ENCODE measurements at places on chromosomes 7 and 10.

DNA sequence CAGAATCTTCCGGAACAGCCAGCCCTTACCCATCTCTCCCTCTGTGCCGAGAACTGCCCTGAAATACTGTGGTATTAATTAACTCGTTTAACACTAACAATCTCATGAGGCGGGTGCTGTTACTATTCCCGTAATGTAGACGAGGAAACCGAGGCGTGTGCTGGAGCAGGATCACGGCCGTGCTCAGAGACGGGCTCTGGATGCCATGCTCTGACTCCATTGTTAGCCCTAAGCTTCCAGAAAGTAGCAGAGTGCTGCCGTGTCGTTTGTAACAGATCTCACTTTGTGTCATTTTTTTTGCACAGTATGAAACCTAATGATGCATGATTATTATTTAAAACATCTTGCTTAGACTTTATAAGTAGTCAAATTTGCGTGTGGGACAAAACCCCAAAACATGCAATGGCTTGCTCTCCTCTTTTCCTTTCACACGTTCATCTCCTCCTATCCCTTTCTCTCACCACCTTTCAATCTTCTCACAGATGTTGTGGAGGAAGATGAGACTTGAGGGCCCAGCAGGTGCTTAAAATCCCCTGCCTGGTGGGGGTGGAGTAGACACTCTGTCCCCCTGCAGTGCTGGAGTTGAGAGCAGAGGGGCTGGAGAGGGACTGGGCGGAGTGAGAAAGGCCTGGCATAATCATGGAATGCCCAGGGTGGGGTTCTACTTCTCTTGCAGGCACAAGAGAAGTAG is 482 bp upstream of the ACTR3C start:
- no peak for DNase-seq

- DNase-seq, result peak; percentile 90
Observed at GRCh38 chr7:66150471-66150870, 35.8 kb downstream of the CRCP start.

DNA sequence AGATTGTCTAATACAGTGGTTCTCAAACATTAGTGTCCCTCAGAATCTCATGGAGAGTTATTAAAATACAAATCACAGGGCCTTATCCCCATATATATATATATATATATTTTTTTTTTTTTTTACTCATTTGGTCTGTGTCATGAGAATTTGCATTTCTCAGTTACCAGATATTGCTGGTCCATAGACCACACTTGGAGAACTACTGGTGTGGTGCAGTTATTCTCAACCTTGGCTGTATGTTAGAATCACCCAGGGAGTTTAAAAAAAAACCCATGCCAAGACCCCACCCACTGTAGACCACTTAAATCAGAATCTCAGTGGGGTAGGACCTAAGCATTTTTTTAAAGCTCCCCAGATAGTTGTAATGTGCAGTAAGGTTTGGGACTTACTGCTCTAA is 179.9 kb downstream of the AUTS2 start:
- DNase-seq, result no peak

DNA sequence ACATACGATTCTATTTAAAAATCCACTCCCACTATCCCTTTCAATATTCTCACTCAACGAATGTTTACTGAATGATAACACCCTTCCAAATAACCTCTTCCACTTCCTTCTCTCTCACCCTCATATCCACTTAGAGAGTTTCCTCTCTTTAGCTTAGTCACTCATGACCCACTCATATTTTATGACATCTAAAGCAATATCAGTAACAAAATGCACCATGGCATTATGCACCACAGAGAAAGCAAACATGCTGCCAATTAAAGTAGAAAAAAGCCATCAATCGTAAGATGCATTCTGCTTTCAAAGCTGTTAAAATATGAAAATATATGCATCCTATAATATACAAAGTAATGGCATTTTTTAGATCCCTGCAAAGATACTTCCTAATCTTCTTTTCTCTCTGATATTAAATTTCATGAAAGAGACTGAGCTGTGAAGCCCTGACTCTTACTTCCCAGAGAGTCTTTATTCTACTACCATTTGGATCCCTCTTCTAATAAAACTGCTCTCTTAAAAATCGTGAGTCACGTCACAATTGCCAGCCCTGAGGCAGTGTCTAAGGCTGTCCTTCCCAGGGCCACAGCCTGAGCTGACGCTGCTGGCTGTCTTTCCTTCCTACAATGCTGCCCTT is 283.0 kb upstream of the KLF6 start:
- no peak for DNase-seq

GRCh38 chr10:33132626-33133025 is 174.6 kb upstream of the ITGB1 start:
- no peak for DNase-seq

DNA sequence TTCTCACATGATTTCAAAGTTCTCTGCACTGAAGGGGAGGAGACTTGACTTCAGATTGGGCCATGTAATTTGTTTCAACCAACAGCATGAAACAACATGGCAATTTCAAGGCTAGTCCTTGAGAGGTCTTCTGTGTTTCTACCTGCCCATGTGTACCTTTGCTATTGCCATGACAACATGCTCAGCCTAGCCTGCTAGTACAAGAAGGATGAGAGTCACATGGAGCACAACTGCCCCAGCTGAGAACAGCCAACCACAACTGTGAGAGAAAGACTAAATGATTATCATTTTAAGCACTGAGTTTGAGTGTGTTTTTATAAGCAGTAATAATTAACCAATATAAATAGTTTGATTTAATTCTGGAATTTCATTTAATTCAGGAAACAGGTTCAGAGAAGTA is 41.9 kb downstream of the ANKMY2 start:
- DNase-seq, result no peak

- DNase-seq, result peak; percentile 72
Observed at GRCh38 chr10:102352066-102352715, 43.3 kb upstream of the NFKB2 start.

GRCh38 chr7:74505471-74506324 is 52.0 kb downstream of the GTF2IRD1 start:
- DNase-seq, result no peak

GRCh38 chr7:27962273-27962672 is 218.3 kb downstream of the JAZF1 start:
- no peak for DNase-seq

- DNase-seq, result no peak
Observed at GRCh38 chr7:124364283-124364682, 331.4 kb upstream of the TMEM229A start.

- no peak for DNase-seq
Observed at GRCh38 chr10:98466861-98467505, 20.2 kb upstream of the HPS1 start.

- no peak for DNase-seq
Observed at GRCh38 chr7:117148971-117149370, 173.9 kb downstream of the WNT2 start.

GRCh38 chr10:63579371-63580014 is 58.3 kb downstream of the REEP3 start:
- no peak for DNase-seq

GRCh38 chr7:69749372-69749979 is 151.2 kb downstream of the AUTS2 start:
- no peak for DNase-seq

DNA sequence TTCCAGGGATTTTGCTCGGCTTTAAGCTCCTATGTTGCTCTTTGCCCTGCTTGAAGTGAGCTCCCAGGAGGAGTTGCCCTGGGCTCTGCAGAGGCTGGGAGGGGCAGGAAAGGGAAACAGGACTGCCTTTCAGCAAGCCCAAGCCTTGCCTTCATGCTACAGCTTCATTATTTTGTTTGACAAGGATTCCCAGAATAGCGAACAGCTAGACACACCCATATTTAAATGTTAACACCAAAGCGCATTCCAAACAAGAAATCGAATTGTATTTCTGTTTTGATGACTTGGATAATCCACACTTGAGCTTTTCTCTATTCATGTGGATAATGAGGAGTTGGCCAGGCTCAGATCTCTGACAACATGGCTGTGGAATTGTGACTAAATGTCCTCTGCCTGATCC is 6.3 kb downstream of the KIAA1217 start:
- DNase-seq, result no peak

DNA sequence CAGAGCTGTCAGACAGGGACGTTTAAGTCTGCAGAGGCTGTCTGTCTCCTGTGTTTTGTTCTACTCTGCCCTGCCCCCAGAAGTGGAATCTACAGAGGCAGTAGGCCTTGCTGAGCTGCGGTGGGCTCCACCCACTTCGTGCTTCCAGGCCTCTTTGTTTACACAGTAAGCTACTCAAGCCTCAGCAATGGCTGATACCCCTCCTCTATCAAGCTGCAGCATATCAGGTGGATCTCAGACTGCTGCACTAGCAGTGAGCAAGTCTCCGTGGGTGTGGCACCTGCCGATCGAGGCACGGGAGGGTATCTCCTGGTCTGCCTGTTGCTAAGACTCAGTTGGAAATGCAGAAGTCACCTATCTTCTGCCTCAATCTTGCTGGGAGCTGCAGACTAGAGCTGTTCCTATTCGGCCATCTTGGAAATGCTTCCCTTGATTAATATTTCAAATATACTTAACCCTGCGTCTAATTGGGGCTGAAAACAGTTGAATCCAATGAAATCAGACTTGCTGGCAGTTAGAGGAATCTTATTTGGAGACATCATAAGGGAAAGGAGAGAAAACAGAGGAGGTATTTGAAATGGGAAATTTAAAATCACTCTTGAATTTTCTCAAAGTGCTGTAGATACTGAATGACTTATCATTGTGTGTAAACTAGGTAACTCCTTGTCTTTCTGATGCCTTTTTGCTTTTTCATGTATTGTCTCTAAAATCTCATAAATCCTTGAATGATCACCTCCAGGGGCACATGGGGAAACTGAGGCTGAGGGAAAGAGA is 13.8 kb upstream of the CYP3A5 start:
- DNase-seq, result no peak

DNA sequence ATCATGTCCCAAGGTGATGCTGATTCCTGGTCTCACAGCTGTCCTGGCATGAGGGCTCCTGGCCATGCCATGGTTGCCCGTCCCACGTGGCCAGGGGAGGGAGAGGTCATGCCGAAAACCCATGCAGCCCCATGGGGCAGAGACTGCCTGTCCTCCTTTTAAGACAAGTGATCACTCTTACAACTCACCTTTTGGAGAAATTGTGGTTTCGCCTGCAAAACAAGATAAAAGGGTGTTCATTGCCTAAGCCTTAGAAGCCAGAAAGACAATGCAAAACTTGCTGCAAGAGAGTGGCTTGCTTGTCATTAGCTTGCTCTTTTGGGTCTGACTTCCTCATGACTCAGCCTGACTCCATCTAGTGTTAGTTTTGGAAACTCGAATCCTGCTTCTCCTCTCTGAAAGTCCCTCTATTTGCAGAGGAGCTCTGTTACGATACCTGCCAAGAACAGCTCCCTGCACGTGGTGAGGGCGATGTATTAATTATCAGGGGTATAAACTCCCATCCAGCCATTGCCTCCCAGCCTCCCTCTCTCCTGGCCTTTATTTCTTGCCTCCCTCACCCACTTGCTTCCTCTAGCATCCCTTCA is 26.7 kb downstream of the TMEM273 start:
- peak; percentile 60 for DNase-seq

DNA sequence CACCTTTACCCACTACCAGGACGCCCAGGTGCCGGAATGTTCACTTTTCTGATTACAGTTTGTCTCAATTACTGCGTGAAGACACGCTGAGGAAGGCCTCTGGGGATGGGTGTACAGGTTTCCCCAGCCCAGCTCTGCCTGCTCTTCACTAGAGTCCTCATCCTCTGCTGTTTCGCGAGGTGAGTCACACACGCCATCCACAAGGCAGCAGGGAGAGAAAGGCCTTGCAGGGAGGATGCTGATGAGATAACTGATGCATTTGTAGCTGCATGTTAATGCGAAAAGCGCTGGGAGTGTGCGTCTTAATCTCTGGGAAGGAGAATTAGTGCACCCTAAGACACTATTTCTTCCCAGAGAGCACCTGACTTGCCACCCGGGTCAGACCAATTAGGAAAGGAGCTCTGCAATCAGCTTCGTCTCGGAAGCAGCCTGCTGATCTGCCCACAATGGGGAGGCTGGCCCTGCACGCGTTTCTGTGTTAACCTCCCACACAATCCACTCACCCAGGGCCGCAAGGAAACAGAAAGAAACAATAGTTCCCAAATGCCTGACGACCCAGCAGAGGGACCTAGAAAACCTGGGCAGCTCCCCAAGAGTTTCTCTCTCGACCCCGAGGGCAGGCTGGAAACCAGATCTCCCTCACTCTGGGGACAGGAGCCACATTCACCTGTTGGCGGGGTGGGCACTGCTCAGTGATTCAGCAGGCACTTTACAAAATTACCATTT is 578.7 kb downstream of the GLRX3 start:
- DNase-seq, result no peak

DNA sequence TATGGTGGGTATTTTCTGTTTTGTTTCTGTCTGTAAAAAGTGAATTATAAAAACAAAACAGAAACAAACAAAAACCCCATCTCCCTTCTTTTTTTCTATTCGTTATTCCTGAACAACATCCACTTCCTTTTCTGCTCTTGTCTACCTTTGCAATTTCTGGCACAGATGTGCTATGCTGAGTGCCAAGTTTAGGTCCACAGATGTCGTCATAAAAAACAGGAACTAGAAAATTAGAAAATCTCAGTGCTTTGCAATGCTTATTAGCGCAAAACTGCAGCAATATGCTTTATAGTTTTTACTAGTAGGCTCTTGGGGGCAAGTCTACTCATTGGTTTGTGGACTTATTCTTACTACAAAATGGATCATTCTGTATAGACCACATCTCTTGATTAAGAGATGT is 94.2 kb upstream of the PRKCQ start:
- DNase-seq, result no peak

GRCh38 chr10:118775478-118775877 is 20.7 kb upstream of the CACUL1 start:
- peak; percentile 27 for DNase-seq

GRCh38 chr10:126156012-126156411 is 232.3 kb downstream of the ADAM12 start:
- no peak for DNase-seq

- DNase-seq, result no peak
Observed at GRCh38 chr7:53303781-53304180, 268.3 kb downstream of the POM121L12 start.

DNA sequence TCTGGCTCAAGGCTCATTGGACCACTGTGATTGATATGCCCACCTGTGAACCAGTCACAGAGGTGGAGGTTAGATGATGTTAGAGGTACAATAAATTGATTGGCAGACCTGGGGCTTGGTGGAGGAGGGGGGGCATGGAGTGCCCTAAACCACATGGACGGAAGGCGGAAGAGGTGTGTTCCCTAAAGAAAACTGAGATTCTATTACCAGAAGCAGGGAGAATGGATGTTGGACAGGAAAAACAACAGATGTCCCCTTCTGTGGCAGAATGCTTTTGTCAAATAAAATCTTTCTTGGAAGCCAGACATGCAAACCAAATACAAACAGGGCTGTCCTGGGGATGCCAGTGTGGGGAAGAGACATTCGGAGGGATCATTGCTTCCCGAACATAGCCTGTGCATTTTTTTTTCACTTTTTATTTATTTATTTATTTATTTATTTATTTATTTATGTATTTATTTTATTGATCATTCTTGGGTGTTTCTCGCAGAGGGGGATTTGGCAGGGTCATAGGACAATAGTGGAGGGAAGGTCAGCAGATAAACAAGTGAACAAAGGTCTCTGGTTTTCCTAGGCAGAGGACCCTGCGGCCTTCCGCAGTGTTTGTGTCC is 433.9 kb downstream of the RPS24 start:
- DNase-seq, result no peak

- no peak for DNase-seq
Observed at GRCh38 chr10:117603081-117603480, 60.5 kb downstream of the EMX2 start.

All from cardiac fibroblast (primary cell).